Stimulated activated memory B cell treated with anti-CD40 and anti-IgM and Interleukin-4, amounts not matched to agents 10 μg/mL and 1 μg/mL and 100 μg/mL, for 72 hours (primary cell): ENCODE measurements at places on chromosomes 1 and 21.

- H3K4me1 ChIP-seq = peaks cover 18% of the 10 kb centered on the region
- no peak for ATAC-seq
- peaks cover 61% of the 10 kb centered on the region for H3K27me3 ChIP-seq
- H3K4me3 ChIP-seq = peak overlapping the region; percentile 7
Measured at GRCh38 chr1:201648907-201649721, 110.2 kb downstream of the NAV1 start.

GRCh38 chr1:184953600-184954219 is 20.6 kb downstream of the NIBAN1 start:
- H3K4me3 ChIP-seq = no peak overlapping the region
- H3K27ac ChIP-seq = no peak overlapping the region
- ATAC-seq = no peak
- no peaks in the 10 kb centered on the region for H3K36me3 ChIP-seq
- H3K27me3 ChIP-seq = no peaks in the 10 kb centered on the region

DNA sequence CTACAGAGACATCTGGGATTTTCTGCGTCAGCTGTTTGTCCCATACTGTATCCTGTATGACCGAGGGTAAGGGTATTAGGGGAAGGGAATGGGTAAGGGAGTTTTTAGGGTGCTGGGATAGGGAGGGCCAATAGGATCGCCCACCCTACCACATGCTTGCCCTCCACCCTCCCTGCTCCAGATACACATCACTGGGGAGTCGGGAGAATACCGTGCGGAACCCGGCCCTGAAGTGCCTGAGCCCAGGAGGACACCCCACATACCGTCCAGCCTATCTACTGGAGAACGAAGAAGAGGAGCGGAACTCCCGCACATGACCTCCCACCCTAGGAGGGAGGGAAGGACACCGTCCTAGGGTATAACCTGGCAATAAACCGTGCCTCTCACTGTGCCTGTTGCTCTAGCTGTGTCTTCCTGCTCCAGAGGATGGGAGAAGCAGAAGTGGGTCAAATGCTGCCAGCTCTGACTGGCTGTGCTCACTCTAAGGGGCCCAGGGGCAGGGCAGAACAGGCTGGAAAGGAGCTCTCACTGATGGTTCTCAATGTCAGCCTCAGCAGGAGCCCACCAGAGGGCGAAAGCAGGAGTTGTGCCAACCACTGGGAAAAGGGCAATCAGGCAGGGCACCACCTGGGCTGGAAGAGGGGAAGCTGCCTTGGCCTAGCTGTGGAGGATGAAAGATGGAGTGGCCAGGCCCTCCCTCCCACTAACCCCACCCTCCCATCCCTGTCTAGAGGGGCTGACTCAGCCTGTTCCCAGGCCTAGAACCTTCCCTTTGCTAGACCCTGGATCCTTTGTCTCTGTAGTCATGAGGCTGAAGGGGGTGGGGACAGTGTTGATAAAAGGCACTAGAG is 440 bp upstream of the LENEP start:
- no peak overlapping the region for H3K4me3 ChIP-seq
- H3K27ac ChIP-seq = no peak overlapping the region
- H3K4me1 ChIP-seq = peaks cover 48% of the 10 kb centered on the region
- H3K27me3 ChIP-seq = no peaks in the 10 kb centered on the region

GRCh38 chr1:181726320-181727012 is 243.1 kb downstream of the CACNA1E start:
- no peaks in the 10 kb centered on the region for H3K27me3 ChIP-seq
- H3K36me3 ChIP-seq = no peaks in the 10 kb centered on the region
- H3K4me3 ChIP-seq = no peak overlapping the region
- ATAC-seq = no peak
- no peaks in the 10 kb centered on the region for H3K4me1 ChIP-seq

- no peak for ATAC-seq
- no peak overlapping the region for H3K27ac ChIP-seq
- no peak overlapping the region for H3K4me3 ChIP-seq
- no peaks in the 10 kb centered on the region for H3K4me1 ChIP-seq
Measured at GRCh38 chr1:108511764-108512163, 48.1 kb upstream of the EEIG2 start.

DNA sequence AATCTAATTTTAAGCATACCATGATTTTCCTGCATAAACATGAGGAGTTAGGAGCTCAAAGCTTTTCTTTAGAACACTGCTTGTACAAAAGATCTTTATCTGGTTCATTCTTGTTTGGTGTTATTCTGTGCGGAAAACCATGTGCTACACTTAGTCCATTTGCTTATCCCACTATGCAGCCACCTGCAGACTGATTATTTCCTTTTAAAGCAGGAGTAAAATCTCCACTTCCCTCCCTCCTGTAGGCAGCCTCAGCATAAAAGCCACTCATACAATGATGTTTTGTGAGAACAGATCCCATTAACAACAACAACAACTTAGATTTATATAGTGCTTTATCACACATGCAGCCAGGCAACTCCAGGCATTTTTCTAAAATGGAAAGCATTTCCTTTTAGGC is 355.3 kb upstream of the NEGR1 start:
- ATAC-seq = no peak
- no peak overlapping the region for H3K27ac ChIP-seq
- no peaks in the 10 kb centered on the region for H3K36me3 ChIP-seq
- no peaks in the 10 kb centered on the region for H3K4me1 ChIP-seq
- H3K27me3 ChIP-seq = no peaks in the 10 kb centered on the region

DNA sequence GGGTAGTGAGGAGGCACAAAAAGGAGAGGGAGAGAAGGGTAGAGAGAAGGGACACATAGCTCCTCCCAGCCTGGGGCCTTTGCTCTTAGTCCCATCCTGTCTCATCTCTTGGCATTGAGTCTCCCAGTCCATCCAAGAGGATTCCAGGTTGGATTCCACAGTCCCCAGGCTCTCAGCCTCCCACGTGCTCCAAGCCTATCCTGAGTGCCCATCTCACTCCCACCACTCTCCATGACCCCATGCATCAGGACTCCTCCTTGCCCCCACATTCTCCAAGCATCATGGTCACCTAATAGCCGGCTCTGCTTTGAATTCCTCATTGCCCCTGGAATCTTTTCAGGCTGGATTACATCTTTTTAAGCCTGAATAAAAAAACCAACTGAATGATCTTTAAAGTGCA is 87.9 kb downstream of the DSCAM start:
- no peaks in the 10 kb centered on the region for H3K36me3 ChIP-seq
- ATAC-seq = no peak
- H3K27me3 ChIP-seq = no peaks in the 10 kb centered on the region
- H3K4me1 ChIP-seq = no peaks in the 10 kb centered on the region
- H3K27ac ChIP-seq = no peak overlapping the region

- no peaks in the 10 kb centered on the region for H3K36me3 ChIP-seq
- no peak for ATAC-seq
- H3K4me1 ChIP-seq = no peaks in the 10 kb centered on the region
- H3K27ac ChIP-seq = no peak overlapping the region
- no peak overlapping the region for H3K4me3 ChIP-seq
Measured at GRCh38 chr1:201930137-201930536, 16.2 kb downstream of the LMOD1 start.

DNA sequence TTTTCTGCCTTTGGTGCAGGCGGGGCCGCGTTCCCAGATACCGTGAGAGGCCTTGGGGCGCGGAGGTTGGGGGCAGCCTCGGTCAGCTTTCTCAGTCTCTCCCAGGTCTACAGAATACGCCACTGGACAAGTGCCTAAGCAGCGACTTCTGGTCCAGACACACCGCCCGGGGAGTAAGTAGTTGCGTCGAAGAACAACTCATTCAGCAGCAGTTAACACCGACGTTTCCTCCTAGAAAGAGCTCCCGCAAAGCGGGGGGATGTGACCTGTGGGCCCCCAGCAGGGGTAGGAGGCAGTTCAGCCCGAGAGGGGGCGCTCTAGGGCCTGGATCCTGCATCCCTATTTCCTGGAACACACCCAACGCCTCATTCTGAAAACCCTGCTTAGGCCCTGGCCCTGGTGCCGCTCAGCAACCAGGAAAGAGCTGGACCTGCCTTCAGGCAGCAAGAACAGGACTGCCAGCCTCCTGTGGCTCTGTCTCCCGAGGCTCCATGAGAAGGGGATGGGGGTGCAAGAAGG is 6.5 kb upstream of the BARHL2 start:
- H3K27ac ChIP-seq = no peak overlapping the region
- H3K27me3 ChIP-seq = peaks cover 100% of the 10 kb centered on the region
- no peak for ATAC-seq
- H3K36me3 ChIP-seq = no peaks in the 10 kb centered on the region
- peak overlapping the region; percentile 45 for H3K4me3 ChIP-seq
- peaks cover 40% of the 10 kb centered on the region for H3K4me1 ChIP-seq

DNA sequence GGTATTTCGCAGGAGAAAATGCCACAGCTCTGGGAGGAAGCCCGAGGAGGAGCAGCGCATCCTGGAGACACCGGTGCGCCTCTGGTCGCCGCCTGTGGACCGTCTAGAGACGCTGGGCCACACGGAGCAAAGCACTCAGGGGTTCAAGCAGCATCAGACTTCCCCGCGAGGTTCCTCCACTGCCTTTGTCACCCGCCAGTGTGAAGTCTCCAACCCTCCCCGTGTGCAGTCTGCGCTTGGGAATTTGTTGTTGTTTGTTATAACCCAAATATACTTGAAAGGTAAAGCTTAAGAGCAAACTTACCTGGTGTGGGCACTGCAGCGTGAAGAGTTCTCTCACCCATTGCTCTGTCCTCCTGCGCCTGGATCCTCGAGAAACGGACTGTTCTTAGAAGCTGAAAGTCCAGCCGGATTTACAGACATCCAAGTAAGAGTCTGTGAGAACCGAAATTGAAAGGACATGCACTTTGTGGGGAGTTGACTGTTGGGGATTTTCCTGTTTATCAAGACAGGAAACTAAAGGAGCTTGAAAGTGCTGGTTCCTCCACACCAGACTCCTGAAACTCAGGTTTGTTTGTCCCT is at the start of gene GBP4:
TSS of gene GBP4 (minus strand) at position 452 of the 582 bp plus-strand sequence. CDS start at position 344, 108 bp downstream.
- peaks cover 12% of the 10 kb centered on the region for H3K36me3 ChIP-seq
- H3K4me1 ChIP-seq = peaks cover 54% of the 10 kb centered on the region
- H3K27ac ChIP-seq = peak within 1 kb of the TSS; percentile 97
- no peaks in the 10 kb centered on the region for H3K27me3 ChIP-seq
- peak; percentile 61 for ATAC-seq

GRCh38 chr21:43572446-43572845 is 86.8 kb downstream of the HSF2BP start:
- H3K27ac ChIP-seq = no peak overlapping the region
- H3K4me3 ChIP-seq = no peak overlapping the region
- H3K27me3 ChIP-seq = peaks cover 38% of the 10 kb centered on the region
- H3K4me1 ChIP-seq = no peaks in the 10 kb centered on the region
- no peaks in the 10 kb centered on the region for H3K36me3 ChIP-seq

DNA sequence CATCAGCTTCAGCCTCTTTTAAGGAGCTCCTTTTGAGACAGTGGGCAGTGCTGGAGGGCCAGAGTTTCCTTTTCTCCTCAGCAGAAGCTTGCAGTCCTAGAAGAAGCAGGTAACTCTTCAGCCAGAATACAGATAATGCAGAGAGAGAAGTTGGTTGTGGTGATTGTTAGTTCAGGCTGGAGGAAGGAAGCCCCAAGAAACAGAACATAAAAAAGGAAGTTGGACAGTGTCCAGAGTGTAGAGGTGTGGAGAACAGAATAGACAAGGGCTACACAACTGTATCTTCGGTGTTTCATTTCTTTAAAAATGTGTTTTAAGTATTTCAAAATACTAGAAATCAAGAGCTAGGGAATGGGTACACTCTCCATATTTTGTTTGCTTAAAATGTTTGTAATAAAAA is 6.4 kb upstream of the TACSTD2 start:
- peak; percentile 50 for ATAC-seq
- peaks cover 15% of the 10 kb centered on the region for H3K4me1 ChIP-seq

DNA sequence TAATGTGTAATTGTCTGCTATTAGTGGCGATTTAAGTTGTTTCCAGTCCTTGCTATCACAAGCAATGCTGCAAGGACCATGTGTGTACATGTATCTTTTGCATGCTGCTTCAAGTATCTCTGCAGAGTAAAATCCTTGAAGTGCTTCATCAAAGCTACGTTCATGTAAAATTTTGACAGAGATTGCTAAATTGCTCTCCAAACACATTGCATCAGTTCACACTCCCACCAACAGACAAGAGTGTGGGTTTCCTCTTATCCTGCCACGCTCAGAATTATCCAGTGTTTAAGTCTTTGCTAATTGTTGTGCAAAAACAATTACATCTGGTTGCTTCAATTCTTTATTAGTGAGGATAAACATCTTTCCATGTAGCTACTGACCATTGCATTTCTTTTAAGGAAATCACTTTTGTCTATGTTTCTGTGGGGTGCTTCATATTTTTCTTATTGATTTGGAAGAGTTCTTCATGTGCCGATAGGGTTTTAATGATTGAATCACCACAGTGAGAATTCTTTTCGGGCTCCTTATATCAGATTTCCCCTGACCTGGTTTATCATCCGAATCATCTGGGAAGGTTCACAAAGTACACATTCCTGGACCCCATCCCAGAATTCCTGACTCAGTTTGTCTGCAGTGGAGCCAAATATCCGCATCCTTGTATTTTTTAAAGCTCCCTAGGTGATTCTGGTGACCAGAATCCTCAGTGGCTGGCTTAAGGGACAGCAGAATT is 56.3 kb upstream of the GALNT2 start:
- H3K36me3 ChIP-seq = no peaks in the 10 kb centered on the region
- no peak overlapping the region for H3K4me3 ChIP-seq
- H3K27me3 ChIP-seq = peaks cover 30% of the 10 kb centered on the region
- H3K27ac ChIP-seq = no peak overlapping the region
- ATAC-seq = no peak

GRCh38 chr21:44682580-44683151 is 703 bp upstream of the KRTAP12-1 start:
- H3K4me1 ChIP-seq = no peaks in the 10 kb centered on the region
- no peak overlapping the region for H3K4me3 ChIP-seq
- ATAC-seq = no peak

- H3K4me3 ChIP-seq = no peak overlapping the region
- no peaks in the 10 kb centered on the region for H3K36me3 ChIP-seq
Measured at GRCh38 chr1:217062586-217062985, 339.4 kb upstream of the ESRRG start.

- H3K4me1 ChIP-seq = no peaks in the 10 kb centered on the region
- no peak overlapping the region for H3K27ac ChIP-seq
- H3K36me3 ChIP-seq = no peaks in the 10 kb centered on the region
- H3K4me3 ChIP-seq = no peak overlapping the region
Measured at GRCh38 chr1:239999170-239999569, 92.5 kb upstream of the FMN2 start.

DNA sequence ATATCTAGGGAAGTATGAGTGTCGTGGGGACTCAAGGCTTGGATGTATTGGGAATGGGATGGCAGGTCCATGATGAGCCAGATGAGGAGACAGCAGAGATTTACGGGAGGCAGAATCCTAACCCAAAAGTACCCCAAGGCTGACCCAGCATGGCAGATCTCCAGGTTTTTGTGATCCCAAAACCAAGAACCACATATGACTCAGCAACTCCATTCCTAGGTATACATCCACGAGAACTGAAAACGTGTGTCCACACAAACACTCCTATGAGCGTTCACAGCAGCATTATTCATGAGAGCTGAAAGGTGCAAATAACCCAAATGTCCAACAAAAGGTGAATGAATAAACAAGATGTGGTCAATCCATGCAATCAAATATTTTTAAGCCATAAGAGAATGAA is 201.5 kb downstream of the KAZN start:
- ATAC-seq = no peak
- no peak overlapping the region for H3K4me3 ChIP-seq
- no peaks in the 10 kb centered on the region for H3K36me3 ChIP-seq
- H3K4me1 ChIP-seq = no peaks in the 10 kb centered on the region
